ENCODE measurements at places on chromosomes 12 and 14.

DNA sequence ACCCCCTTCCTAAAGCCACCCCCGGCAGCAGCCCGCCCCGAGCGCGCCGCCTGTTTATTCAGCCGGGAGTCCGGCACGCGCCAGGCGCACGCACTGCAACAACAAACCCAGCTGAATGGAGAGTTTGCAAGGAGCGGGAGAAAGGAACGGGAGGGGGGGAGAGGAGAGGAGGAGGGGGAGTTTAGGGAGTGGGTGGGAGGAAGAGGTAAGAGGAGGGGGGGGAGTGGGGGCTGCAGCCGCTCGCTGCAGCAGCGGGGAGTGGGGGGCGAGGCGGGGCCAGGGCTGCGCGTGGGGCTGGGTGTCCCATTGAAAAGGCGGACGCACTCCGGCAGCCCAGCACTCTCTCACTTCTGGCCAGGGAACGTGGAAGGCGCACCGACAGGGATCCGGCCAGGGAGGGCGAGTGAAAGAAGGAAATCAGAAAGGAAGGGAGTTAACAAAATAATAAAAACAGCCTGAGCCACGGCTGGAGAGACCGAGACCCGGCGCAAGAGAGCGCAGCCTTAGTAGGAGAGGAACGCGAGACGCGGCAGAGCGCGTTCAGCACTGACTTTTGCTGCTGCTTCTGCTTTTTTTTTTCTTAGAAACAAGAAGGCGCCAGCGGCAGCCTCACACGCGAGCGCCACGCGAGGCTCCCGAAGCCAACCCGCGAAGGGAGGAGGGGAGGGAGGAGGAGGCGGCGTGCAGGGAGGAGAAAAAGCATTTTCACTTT is at the start of gene ASCL1:
ASCL1 (plus strand) TSS at position 336 of the 712 bp plus-strand sequence. CDS start 571 bp downstream, outside the sequence.
- ATAC-seq, result no peak

- ATAC-seq, result peak; percentile 56
These were observed 30.6 kb downstream of the PPFIBP1 start for GRCh38 chr12:27554421-27555186.

- no peak for ATAC-seq
These were observed 268.1 kb downstream of the EGLN3 start for GRCh38 chr14:33682760-33683159.

GRCh38 chr12:121513464-121514183 is 67.2 kb downstream of the KDM2B start:
- ATAC-seq, result peak; percentile 63

- ATAC-seq, result no peak
These were observed 531.3 kb downstream of the GALC start for GRCh38 chr14:87461704-87462103.

GRCh38 chr12:110689281-110690126 is 589 bp upstream of the HVCN1 start:
- ATAC-seq, result peak; percentile 63

DNA sequence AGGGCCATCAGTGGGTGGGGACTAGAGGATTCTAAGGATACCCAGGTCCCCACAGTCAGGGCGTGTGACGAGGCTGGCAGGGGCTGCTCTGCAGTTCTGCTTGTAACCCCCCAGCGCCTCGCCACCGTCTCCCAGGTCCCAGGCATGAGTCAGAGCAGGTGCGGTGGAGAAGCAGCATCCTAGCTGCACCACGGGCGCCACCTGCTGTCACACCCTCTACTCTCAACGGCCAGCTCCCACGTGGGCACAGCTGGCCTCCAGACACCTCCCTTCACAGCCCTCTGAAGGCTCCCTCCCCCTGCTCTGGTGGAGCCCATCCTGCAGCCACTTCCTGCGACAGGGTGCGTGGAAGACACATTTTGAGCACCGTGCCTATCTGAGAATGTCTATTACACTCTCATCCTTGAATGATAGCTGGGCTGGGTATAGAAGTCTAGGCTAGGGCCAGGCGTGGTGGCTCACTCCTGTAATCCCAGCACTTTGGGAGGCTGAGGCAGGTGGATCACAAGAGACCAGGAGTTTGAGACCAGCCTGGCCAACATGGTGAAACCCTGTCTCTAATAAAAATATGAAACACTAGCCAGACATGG is 6.9 kb upstream of the NUDT14 start:
- ATAC-seq, result peak; percentile 66

- no peak for ATAC-seq
These were observed 145.5 kb upstream of the OTX2 start for GRCh38 chr14:56955745-56956144.

GRCh38 chr12:123164222-123164621 is 13.3 kb upstream of the PITPNM2 start:
- ATAC-seq, result no peak

- peak; percentile 81 for ATAC-seq
These were observed 26.1 kb upstream of the UBC start for GRCh38 chr12:124940393-124941169.

DNA sequence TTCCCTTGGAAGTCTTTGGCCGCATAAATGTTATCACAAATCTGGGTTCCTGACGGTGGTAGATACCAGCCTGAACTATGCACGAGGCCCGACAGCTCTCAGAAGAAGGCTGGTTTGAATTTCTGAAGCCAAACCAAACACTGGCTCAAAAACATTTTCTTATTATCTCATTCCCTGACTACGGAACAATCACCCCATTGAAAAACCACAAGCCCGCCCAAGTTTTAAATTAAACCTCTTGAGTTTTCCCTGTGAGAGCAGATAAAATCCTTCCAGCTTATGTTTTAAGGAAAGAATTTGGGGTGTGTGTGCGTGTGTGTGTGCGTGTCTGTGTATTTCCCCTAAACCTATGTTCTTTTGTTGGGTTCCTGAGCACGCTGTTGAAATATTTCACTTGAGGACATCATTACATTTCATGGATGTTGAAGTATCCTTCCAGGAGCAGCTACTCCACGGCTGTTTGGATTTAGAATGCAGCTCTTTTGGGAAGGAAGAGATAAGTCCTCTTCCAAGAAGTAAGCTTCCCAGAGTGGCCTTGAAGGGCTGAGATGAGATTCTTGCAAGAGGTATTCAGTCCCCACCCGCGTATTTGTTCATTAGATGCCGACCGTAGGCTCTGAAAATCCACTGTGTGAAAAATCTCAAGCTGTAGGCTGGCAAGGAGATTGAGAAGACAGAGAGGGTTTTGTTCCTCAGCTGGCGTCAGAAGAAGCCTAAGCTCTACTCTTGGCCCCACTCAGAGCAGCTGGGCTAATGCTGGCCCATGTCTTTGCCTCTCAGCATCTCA is 131.0 kb upstream of the NCOR2 start:
- ATAC-seq, result no peak

- no peak for ATAC-seq
These were observed 5.5 kb upstream of the HVCN1 start for GRCh38 chr12:110694330-110694901.

DNA sequence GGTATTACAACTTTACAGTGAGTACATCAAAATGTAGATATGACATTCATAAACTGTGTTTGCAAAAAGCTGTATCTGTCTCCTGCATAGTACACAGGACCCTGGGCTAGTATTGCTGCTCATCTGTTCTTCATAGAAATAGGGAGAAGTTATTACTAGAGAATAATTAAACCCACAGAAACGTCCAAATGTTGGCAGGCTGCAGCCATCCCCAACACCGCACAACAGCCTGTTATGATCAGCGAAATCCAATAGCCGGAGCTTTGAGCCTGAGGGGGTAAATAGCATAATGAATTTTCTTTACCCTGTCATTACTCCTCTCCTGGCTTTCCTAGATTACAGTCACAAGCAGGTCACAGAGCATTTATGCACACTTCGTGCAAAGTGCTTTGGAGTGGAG is 178.0 kb downstream of the DACT1 start:
- ATAC-seq, result no peak

DNA sequence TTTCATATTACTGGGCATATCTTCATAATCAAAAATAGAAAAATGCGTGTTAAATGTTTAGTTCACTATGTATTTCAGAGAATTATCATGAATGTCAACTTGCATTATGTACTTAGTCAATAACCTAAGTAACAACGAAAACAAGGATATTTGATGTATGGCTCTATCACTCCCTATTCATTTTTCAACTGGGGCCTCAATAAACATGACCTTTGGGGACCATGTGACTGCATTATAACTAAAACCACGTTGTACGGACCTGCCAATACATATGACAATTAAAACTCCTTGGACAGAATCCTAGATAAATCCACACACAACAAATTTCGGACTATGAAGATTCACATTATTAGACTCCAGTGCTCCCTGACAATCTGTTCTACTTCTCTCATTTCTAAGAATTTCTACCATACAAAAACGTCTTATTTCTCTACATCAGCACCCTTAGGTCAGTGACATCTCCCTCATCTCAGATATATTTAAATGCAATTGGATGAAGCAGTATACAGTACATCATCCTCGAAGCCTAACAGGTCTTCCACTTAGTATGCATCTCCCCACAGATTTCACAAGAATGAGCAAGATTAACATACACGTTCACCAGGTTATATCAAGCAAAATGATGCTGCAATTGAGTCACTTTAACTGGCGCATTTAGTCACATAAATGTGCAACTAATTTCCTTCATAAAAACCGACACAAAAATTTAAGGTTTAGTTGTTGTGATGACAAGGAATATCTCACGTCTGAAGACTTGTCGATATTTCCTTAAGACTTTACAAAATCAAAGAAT is 1.5 kb downstream of the UBE2N start:
- ATAC-seq, result peak; percentile 15

GRCh38 chr12:86249851-86250250 is 6.3 kb downstream of the MGAT4C start:
- no peak for ATAC-seq

DNA sequence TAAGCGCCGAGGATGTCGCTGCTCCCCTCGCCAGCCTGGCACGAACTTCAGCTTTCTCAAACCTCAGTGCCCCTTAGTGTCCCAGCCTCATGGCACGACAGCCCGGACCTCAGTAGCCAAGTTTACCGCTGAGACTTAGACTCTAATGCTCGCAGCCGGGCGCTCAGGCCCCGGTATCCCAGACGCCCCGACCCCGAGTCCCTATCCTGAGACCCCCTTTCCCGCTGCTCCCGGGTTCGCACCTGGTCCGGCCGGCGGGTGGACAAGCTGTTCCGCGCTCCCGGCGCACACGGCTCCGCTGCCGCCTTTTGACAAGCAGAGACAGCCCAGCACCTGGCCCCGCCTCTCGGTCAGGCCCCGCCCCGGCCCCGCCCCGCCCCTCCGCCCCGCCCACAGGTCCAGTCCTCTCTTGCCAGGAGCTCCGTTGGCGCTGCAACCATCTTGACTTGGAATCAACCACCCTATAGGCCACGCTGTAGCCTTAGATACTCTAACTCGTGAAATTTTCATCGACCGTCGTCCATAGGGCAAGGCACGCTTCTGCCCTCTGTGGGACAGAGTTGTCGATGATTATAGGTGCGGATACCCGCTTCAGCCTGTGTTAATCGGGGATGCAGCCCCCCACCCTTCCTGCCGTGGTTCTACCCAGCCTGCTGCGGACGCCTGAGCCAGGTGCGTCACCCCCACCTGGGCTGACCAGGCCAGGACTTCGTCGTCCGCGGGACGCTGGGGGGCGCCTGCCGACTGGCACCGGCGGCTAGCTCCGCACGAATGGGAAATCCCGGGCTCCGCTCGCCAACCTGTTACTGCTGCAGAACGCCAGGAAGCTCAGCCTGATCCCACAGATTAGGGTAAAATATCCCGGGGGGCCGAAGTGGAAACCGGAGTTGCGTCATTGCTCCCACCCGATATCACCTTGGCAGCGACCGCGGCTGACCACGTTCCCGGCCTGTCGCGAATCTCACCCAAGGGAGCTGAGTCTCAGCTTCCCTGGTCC is at the start of gene VDR:
VDR (minus strand) TSS at position 282 of the 997 bp plus-strand sequence. CDS start 25,881 bp downstream, outside the sequence.
- peak; percentile 73 for ATAC-seq

DNA sequence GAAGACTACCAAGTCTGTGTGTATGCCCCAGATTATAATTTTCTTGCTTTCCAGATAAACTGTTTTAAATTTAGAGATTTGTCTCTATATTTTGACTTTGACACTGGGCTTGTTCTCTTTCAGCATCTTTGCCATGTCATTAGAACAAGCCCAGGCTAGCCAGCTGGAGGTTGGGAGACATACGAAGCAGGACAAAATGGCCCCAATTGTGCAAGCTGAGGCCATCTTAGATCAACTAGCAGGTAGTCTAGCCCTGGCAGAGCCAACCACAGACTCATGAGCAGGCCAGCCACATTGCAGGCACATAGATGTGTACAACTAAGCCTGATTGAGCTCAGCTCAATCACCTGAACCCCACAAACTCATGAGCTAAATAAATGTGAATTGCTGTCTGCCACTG is 321.4 kb downstream of the ATP23 start:
- ATAC-seq, result no peak

DNA sequence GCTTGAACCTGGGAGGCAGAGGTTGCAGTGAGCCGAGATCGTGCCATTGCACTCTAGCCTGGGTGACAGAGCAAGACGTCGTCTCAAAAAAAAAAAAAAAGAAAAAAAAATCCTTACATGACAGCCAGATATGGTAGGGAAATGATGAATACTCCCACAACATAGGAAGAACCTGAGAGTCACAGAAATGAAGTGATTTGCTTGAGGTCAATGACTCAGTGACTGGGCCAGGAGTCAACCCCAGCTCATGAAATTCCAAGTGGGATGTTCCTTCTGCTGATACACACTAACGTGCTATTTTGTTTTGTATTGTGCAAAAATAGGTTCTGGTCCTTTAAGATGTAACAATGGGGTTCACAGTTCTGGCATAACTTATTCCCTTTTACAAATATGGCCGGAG is 9.0 kb downstream of the RHOF start:
- ATAC-seq, result peak; percentile 46

DNA sequence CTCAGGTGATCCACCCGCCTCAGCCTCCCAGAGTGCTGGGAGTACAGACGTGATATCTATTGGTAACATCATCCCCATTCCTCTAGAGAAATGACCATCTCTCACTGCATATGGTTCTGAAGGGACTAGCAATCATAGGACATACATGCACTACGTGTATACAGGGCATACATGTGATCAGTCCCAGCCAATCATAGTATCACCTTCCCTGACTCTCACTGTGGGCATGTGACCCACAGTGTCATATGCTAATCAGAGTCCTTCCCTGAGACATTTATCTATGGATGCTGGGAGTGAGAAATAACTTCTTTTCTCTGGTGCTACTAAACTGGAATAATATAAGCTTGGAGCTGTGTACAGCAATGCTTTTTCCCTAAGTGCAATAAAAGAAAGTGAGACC is 12.1 kb upstream of the FBXW8 start:
- ATAC-seq, result no peak

- no peak for ATAC-seq
These were observed 10.4 kb downstream of the PCNX1 start for GRCh38 chr14:70917633-70918032.

GRCh38 chr12:115941362-115941761 is 336.1 kb downstream of the MED13L start:
- ATAC-seq, result no peak

- ATAC-seq, result no peak
These were observed 31.5 kb upstream of the KRR1 start for GRCh38 chr12:75542942-75543341.
